ENCODE measurements at places on chromosomes 12 and 14.

DNA sequence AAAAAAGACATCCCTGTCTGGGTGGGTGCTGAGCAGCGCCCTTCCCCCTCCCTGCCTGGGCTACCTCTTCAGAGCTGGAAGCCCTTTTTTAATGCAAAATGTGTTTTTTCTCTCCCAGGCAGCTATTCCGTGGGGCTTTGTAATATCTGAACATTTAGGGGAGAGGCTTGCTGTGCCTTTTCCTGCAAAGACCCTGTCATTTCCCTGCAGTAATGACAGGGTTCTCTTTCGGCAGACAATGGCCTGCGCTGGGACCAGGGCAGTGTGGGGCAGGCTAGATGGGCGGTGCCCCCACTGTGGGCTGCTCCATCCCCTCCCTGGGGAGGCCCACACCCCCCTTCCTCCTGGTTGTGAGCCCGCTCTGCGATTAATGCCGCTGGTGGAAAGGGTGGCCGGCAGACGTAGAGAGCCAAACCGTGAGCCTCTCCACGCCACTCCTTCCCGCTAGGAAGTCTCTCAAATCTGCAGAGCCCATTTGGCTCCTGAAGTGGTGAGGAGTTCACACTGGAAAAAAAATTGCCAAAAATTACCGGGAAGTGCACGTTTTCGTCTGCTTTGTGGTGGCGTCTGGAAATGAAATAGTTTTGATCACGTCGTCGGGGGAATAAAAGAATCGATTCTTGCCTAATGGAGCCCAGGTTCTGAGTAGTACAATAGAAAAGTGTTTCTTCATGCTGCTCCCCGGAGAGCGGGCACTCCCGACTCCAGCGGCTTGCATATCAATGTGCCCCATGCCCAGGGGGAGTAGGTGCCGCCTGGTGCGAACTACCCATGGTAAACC, 31.5 kb downstream of the KIF26A start:
- no peak for DNase-seq

- DNase-seq: no peak
Observed at GRCh38 chr14:101192661-101193000, 289.1 kb upstream of the RTL1 start.

- no peak for DNase-seq
Observed at GRCh38 chr12:121697093-121697698, 15.4 kb upstream of the TMEM120B start.

GRCh38 chr12:113837528-113838296, 128.4 kb downstream of the RBM19 start:
- no peak for DNase-seq

- DNase-seq: no peak
Observed at GRCh38 chr14:104172349-104172748, 34.0 kb downstream of the KIF26A start.

- no peak for DNase-seq
Observed at GRCh38 chr14:100735271-100735670, 8.6 kb downstream of the DLK1 start.

GRCh38 chr12:28223025-28223554, 32.8 kb downstream of the CCDC91 start:
- no peak for DNase-seq

GRCh38 chr12:64120568-64120967, 101.5 kb downstream of the KICS2 start:
- DNase-seq: no peak

All from AG04449 (cell line).